ENCODE measurements at places on chromosomes 1 and 21.

DNA sequence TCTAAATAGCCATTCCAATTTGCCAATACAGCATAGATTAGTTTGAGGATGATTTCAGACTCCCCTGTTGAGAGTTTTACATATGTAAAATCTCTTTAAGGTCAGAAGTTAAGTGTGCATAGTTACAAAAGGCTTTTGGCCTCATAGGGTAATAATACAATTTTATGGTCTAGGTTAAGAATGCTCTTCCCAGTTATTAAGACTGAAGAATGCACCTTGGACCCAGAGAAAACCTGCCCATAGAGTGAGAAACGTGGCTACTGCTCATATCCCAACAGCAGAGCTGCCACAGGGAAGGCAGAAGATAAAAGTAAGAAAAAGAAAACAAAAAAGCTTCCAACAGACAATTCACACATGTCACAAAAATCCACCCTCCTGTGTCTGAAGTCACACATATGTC lies 255.9 kb downstream of the LMO4 start:
- no peak for DNase-seq

GRCh38 chr1:29550119-29550841 lies 314.0 kb downstream of the PTPRU start:
- DNase-seq: no peak

- DNase-seq: no peak
These were observed 36.3 kb downstream of the SDC3 start for GRCh38 chr1:30872033-30872947.

GRCh38 chr1:68157416-68157815 lies 74.9 kb downstream of the WLS start:
- DNase-seq: no peak

GRCh38 chr1:184368354-184368753 lies 18.5 kb upstream of the C1orf21 start:
- DNase-seq: no peak

DNA sequence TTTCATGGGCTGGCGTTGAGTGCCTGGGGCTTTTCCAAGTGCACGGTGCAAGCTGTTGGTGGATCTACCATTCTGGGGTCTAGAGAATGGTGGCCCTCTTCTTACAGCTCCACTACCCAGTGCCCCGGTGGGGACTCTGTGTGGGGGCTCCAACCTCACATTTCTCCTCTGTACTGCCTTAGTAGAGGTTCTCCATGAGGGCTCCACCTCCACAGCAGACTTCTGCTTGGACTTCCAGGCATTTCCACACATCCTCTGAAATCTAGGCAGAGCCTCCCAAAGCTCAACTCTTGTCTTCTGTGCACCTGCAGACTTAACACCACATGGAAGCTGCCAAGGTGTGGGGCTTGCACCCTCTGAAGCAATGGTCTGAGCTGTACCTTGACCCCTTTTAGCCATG lies 82.1 kb downstream of the CCDC18 start:
- DNase-seq: no peak

DNA sequence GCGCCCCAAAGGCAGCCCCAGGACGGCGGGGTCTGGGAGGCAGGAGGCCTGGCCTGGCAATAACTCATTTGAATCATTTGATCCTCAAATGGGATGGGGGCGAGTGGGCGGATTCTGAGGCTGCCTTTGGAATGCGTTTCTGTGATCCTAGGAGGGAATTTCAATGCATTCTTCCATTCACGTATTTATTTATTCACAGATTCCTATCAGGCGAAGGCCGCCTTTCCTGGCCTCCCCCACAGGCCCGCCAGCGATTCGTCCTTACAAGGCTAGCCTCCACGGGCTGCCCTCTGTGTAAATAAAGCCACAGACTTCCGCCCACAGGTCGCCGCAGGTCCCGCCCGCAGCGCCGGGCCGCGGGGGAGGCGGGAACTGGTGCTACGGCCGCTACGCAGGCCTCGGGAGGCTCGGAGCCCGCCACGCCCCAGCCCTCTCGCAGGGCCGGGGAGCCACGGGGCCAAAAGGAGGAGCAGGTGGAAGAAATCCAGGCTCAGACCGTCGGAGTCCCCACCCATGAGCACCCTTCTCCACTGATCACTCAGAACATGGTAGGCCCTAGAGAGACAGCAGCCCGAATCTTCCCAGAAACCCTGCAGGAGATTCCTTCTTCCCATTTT lies 31.3 kb upstream of the JUN start:
- peak; percentile 31 for DNase-seq

DNA sequence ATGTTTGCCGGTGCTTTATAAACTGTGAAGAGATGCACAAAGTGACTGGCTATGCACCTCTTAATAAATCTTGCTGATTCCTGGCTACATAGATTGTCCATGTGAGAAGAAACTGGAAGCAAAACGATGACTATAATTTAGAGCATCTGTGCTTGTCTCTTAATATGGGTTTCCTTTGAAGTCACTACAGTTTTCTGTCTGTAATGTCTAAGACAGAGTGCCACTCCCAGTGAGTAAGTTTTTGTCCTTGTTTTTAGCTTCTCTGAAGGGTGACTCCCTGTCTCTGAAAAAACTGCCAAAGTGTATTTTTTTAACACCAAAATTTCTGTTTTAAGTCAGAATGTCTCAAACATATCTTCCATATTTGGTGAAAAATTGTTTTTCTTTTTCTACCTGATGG lies 175.1 kb downstream of the FASLG start:
- DNase-seq: no peak

- no peak for DNase-seq
These were observed 5.5 kb downstream of the OR2C3 start for GRCh38 chr1:247530785-247531184.

DNA sequence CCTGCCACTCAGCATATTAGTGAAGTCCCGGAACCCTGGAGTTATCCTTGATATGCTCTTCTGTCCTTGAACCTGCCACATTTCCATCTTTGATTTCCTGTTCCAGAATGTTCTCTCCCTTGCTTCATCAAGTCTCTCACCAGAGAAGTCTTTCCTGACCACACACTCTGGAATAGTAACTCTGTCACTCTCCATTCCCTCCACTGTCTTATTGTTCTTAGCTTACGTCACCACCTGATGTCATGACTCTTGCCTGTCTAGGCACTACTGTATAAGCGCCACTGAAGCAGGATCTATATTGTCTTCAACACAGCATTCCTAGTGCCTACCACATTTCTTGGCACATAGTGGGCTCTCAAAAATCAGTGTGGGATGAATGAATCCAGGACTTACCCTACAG lies 65.4 kb upstream of the SMYD2 start:
- DNase-seq: no peak

DNA sequence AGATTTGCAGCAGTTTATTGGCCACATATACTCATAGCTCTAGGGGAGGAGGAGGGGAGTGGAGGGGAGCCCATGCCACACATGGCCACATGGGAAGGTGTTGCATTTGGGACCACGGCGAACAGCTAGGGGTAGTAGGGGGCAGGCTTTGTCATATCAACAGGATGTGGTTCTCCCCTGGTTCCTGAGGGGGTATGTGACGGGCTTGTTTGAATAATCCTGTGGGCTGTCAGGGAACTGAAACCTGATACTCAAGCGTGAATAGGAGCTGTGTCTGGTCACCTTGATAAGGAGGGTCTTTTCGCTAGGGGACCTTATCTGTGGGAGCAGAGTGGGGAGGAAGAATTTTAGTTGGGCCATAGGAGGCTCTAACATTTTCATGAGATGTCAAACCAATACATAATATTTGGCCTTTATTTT lies 264.7 kb downstream of the CTH start:
- DNase-seq: no peak

- DNase-seq: no peak
These were observed 34.1 kb downstream of the ACOT7 start for GRCh38 chr1:6359216-6360116.

DNA sequence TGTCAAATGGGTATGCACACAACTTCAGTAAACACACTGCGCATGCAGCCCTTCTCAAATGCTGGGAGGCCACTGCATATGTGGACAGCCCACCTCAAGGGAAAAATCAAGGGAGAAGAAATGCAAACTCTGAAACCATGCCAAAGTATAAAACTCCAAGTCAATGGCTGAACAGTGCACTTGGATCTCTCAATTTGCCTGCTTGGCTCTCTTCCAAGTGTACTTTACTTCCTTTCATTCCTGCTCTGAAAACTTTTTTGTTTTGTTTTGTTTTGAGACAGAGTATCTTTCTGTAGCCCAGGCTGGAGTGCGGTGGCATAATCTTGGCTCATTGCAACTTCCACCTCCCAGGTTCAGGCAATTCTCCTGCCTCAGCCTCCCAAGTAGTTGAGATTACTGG lies 18.8 kb upstream of the COP1 start:
- no peak for DNase-seq
